Neural progenitor cell (in vitro differentiated cells): ENCODE measurements at places on chromosomes 3 and 15.

DNA sequence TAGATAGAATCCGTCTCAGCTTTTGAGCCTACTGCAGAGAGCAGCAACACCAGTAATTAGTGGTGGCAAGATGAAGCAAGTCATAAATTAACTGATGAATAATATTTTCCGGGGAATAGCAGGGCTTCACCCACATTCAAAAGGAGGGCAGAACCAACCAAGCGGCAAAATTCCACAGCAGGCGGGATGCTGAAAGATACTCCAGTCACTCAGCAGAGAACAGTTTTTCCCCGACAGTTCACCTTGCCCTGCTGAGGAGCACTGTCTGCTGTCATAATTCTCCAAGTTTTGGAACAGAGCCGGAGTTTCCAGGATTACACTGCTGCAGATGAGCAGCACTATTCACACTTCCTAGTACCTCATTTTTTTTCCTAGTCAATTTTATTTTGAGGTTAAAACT is 274.7 kb downstream of the CD47 start:
- no peak for DNase-seq

DNA sequence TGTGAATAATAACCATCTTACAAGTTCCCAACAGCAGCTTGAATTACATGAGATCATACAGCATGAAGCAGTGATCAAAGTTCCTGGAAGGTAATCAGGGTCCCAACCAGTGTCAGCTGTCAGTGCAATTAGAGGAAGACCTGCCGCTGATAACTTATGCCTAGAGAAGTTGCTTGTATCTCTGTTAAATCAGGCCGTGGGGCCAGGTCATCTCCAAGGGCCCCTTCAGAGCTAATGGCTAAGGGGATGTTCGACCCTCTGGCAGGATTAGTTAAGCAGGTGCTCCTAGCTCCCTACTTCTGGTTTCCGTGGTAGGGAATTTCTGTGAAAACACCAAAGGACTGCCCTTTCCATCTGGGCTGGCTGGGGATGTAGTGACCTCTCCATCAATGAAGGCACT is 251.0 kb downstream of the FAM43A start:
- DNase-seq = no peak

DNA sequence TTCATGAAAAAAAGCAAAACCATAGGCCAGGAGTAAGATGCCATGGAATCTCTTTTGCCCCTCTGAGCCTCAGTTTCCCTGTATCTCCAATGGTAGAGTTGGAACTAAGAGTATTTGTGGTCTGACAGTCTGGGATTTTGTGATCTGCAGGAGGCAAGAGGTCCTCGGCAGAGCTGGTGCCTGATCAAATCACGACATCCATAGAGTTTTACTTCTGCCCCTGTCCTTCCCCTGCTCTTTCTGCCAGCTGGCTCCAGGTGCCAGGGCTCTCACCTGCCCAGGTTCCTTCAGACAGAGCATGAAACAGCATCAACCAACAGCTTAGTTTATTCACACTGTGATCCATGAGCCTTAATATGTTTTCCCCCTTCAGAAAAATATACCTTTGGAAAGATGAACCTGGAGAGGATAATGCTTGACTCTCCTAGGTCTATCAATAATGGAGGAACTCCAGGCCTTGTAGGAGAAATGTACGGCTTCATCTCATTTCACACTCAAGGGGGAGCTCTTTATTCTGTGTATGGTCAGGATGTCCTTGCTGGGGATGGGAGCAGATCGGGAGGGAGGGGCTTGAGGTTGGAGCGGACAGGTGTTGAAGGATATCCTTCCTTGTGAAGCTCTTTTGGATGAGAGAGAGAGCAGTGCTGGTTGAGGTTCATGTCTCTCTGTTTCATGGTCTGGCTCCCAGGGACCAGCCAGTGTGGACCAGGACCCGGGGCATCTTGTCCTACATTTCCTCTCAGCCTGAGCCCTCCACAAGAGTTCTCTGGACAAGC is 309.9 kb downstream of the RPLP1 start:
- DNase-seq = peak; percentile 60

- DNase-seq = peak; percentile 67
Observed at GRCh38 chr3:64399205-64399800, 174.0 kb upstream of the PRICKLE2 start.

DNA sequence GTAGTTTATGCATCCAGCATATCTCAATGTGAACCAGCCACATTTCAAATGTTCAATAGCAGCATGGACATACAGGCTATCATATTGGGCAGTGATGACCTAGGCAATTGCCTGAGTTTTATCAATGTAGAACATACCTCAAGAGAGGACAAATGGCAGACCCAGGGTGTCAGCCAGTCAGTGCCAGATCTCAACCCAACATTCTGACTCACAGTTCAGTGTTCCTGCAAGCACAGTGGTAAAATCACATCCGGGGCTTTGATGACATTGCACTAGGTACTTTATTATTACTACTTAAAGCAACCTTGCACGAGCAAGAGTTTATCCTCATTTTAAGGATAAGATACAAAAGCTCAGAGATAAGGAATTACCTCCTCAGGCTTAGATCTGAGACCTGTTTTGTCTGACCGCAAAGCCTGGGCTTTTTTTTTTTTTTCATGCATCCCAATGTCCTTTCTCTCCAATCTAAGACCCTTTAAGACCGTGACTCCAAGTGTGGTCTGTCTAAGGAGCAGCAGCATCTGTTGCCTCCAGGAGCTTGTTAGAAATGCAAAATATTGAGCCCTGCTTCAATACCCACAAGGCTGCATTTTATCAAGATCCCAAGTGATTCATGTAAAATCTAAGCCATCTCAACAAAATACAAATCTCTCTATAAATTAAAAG is 60.1 kb downstream of the SLC12A1 start:
- DNase-seq = peak; percentile 11

- DNase-seq = no peak
Observed at GRCh38 chr3:82103241-82103640, 341.8 kb upstream of the GBE1 start.

GRCh38 chr3:125322166-125322565 is 53.0 kb downstream of the ZNF148 start:
- no peak for DNase-seq

DNA sequence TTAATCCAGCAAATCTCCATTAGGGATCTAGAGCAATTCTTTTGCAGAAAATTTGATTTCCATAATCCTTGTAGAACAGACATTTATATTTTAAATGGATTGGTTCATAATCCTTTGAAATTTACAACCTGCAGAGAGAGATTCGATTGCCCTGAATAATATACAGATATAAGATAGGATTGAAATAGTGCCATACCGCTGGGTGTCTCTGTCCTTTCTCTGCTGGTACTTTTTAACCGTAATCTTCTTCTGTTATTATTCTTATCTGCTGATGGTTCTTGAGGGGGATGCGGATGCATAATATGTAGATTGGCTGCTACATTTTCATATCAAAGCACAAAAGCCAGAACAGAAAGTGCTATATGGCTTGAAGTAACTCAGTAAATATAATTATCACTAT is 182.2 kb downstream of the CFAP20DC start:
- no peak for DNase-seq

DNA sequence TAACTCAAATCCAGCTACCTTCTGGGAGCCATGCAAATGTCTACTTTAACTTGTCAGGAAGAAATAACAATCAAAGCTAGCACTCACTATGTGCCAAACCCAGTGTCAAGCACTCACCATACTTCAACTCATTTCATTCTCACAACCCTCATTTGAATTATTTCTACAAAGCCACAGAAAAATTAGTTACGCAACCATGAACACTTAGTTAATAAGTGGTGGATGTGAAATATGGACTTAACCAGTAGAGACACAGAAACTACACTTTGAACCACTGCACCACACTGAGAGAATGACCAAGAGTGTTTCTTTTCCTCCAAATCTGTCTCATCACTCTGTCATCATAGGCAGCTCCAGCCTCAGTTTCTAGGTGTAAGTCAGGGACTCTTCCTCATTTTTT is 91.0 kb upstream of the MBNL1 start:
- no peak for DNase-seq

DNA sequence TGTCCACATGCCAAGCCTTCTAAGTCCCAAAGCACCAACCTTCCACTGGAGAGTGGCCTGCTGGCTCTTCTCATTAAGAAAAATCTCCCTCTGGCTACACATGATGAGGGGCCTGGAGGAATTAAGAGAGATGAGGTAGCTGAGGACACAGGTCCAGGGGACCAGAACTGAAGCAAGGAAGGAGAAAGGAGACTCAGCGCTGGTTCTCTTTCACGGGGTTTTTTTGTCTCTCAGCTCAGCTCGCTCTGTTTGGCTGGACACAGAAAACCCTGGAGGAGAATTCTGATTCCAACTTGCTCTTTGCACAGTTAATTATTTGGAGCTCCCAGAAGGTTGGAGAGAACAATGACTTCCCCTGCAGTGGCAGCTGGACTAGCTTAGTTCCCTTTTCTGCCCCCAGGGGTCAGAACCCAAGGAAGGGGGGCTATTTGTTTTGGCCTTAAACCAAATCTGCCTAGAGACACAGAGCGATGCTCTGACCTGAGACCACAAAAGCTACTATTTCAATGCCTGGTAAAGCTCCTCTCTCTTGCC is 507.6 kb downstream of the FHIT start:
- peak; percentile 91 for DNase-seq

GRCh38 chr3:158709666-158710083 is 22.6 kb downstream of the RARRES1 start:
- no peak for DNase-seq

DNA sequence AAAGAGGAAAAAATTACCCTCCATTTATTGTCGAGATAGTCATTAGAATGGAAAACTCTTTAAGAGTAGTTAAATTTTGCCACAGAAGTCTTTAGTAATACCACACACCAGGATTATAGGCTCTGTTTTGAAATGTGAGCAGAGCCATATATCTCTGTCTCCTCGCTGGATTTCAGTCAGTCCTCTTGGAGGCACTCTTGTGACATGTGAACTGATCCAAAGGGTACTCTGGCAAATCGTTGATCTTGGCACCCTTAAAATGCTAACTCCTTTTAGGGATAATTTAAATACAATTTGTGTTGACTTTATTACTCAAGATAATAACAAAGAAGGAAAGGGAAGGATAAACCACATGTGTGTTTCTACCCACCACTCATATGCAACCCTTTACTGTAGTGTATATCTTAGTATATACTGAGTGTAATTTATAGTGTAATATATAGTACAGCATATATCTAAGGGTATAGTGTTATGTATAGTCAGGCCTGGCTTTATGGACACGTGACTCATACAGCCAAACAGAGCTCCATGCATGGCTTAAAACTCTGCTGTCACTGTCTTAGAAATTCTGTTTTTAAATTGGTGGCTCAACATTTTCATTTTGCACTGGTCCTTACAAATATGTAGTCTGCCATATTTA is 12.3 kb upstream of the KPNA4 start:
- DNase-seq = peak; percentile 42

DNA sequence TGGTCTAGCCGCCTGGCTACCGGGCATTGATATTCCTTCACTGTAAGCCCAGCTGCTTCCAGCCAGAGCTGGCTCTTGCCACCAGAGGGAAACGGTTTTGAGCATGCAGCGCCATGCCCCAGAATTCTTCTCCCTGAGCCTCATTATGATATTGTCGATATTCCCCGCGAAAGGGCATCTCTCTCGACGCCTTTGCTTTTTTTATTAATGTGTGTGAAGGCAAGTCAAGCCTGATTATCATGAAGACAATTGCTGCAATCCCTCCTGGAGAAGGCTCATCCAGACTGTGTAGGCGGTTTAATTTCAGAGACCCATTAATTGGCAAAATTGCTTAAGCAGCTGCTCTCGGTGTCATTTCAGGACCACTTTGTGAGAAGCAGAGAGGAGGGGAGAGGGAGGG is 321.2 kb upstream of the TLE3 start:
- DNase-seq = no peak

- DNase-seq = no peak
Observed at GRCh38 chr3:99938270-99938911, 120.7 kb downstream of the CMSS1 start.

GRCh38 chr15:66228807-66229735 is 24.5 kb downstream of the MEGF11 start:
- DNase-seq = no peak

DNA sequence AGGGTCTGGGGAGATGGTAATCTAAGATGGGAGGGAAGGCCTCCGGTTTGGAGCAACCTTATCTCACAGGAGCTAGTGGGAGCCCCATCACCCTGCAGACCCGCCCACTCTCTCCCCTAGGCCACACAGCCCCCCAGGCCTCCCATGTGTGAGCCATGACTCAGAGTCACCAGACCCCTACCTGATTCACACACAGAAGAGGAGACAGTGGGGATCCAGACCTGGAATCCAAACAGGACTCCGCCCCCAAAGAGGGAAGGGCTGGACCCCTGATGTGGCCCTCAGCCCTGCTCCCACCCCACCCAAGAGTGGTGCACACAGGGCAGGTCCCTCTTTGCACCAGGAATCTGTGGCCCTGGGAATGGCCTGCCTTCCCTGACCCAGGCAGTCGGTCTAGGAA is 97.4 kb downstream of the ADCY5 start:
- DNase-seq = no peak

DNA sequence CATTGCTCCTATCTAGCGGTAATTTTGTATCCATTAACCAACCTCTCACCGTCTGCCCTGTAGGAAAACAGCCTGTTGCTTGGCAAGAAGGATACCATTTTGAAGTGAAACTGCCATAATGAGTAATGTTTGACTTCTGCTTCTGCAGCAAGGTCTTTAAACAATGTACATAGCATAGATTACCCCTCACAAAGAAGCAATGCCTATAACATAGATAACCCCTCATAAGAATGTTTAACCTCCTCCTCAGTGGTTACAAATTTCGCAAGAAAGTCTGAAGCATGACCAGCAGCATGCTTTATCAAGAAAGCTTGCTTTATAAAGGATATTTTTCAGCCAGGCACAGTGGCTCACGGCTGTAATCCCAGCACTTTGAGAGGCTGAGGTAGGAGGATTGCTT is 61.2 kb upstream of the MFGE8 start:
- no peak for DNase-seq

DNA sequence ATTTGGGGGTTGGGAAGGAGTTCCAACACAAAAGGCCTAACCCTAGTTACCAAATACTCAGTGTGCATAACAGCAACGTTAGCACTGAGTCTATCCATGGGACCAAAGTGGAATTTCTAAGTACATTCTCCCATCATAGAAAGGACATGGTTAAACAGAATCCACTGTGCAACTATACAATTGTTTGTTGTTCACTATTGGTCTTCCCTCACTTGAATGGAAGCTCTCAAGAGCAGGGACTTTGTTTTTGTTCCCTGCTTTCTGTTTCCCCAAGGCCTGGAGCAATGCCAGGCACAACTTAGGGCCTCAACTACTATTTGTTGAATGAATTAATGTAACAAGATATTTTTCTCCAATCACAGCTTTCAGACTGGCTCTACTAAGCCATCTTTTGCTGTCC is 25.6 kb downstream of the COL8A1 start:
- DNase-seq = no peak

GRCh38 chr3:45664578-45664977 is 24.6 kb upstream of the SACM1L start:
- no peak for DNase-seq

DNA sequence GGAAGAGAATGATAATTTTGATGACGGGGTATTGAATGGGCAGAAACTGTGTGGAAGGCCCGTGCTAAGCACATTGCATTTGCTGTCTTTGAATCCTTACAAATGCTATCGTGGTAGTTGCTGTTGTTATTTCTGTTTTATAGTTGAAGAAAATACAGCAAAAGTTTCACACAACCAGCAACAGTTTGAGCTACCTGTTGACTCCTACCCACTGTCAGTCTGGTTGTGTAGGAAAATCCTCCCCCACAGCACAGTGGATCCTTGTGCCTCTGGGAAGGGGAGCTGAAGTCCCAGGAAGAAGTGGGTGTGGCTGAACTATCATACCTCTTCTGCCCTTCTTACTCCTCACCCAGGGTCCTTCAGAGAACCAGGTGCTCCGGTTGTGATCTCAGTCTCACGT is 29.4 kb downstream of the MRAS start:
- DNase-seq = no peak

- no peak for DNase-seq
Observed at GRCh38 chr3:165243597-165243996, 47.4 kb upstream of the SLITRK3 start.

GRCh38 chr3:48598323-48599076 is 3.4 kb upstream of the COL7A1 start:
- DNase-seq = no peak
